Adrenal gland (tissue), 19 donors: ENCODE measurements at places on chromosomes 16 and 17.

- DNase-seq = no peak
Observed at GRCh38 chr16:81830845-81831540, 51.9 kb downstream of the PLCG2 start.

- DNase-seq = no peak
Observed at GRCh38 chr17:70184207-70184606, 14.9 kb downstream of the KCNJ2 start.

- no peak for DNase-seq
Observed at GRCh38 chr17:6674586-6674985, 23.0 kb downstream of the C17orf100 start.

GRCh38 chr17:48060249-48060648, 12.1 kb downstream of the NFE2L1 start:
- no peak for DNase-seq

GRCh38 chr16:78608305-78608776, 508.9 kb downstream of the WWOX start:
- DNase-seq = no peak

DNA sequence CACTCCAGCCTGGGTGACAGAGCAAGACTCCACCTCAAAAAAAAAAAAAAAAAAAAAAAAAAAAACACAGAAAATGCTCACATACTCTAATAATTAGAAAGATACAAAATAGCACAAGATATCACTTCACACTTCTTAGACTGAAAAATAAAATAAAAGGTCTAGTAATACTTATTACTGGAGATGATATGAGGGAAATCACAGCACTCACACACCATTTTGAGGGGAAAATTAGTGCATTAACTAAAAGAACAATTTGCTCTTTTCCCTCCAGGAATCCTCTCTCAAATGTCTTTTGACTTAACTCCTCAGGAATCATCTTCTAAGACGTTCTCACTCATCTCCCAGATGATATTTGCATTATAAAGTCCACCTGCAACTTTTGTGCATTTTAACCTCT, 697.9 kb upstream of the SOX9 start:
- no peak for DNase-seq

DNA sequence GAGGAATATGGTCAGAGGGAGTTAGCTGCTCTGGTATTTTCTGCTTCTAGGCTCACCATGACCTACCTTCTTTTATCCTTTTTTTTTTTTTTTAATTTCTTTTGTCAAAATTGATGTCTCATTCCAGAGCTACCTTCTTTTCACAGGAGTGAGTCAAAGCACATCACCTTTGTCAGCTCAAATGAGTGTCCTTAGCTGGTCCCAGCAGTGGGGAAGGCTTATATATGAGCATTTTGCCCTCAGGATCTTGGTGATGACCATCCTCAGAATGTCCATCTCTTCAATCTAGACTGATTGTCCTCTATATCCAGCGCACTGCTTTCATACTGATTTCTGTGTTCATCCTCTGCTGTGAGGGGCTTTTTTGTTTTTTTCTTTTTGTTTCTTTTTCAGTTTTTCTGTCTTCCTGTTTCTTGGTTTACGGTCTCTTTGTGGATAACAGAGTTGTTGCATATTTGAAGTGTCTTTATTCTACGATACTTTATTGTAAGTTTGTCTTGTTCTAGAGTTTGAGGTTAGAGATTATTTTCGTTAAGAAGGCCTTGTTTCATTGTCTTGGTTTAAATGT, 24.9 kb downstream of the CBFB start:
- DNase-seq = no peak

GRCh38 chr17:66552371-66552770, 250.0 kb downstream of the PRKCA start:
- no peak for DNase-seq

DNA sequence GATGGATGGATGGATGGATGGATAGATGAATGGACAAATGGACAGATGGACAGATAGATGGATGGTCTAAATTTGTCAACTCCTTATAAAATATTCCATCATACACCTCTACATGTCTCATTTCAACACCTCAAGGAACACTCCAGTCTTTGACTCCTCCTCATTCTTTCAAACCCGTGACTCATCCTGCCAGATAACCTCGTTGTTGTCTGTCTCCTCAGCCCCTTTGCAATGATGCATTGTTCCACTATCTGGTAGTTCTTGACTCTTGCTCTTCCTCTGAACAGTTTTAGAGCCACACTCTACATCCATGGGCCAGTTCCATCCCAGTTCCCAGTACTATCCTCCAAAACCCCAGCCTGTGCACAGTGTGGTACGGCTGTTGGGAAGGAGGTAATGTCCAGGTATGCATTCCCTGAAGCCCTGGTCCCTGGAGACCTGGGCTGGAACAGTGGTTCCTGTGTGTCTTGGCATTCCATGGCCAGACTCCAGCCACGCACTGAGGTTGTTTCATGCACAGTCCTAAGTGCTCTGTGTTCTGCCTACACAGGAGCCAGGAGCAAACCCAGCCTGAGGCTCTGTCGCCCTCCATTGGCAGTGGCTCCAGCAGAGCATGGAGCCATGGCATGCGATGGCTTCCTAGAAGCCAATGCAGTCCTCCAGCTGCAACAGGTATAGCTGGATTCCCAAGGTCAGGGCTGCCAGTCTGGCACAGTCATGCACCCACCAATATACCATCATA, 105.7 kb downstream of the C17orf67 start:
- no peak for DNase-seq

GRCh38 chr17:35519439-35519838, 18.0 kb downstream of the SLFN12L start:
- DNase-seq = no peak

DNA sequence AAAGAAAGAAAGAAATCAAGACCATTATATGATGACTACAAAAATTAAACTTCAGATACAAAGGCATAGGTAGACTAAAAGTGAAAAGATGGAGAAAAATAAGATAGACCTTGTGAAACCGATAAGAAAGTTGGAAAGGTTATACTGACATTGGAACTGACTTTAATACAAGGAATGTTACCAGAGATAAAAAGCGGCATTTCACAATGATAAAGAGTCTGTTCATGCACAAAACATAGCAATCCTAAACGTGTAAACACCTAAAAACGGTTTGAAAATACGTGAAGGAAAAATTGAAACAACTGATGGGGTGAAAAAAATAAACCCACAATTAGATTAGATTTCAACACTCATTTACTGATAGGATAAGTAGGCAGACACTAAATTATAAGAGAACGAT, 9.6 kb upstream of the ERN1 start:
- no peak for DNase-seq

DNA sequence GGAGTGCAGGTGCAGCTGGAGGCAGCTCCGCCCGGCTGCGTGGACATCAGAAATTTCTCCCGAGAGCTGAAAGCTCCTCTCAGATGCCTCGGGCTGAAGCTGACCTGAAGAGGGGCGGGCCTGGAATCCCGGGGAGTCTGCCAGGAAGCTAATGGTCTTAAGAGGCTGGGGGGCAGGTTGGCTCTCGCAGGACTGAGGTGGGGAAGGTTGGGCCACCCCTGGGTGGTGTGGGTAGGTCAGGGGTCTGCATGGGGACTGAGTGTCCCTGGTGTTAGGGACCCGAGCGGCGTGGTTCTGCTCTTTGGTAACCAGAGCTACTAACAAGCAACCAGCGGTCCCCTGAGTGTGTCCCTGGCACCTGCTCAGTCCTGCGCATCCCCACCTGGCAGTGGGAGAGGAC, 3.5 kb downstream of the CHMP6 start:
- no peak for DNase-seq

GRCh38 chr17:68910251-68910705, 44.9 kb downstream of the ABCA8 start:
- DNase-seq = no peak

- DNase-seq = no peak
Observed at GRCh38 chr17:44118427-44119050, 4.9 kb downstream of the HDAC5 start.

DNA sequence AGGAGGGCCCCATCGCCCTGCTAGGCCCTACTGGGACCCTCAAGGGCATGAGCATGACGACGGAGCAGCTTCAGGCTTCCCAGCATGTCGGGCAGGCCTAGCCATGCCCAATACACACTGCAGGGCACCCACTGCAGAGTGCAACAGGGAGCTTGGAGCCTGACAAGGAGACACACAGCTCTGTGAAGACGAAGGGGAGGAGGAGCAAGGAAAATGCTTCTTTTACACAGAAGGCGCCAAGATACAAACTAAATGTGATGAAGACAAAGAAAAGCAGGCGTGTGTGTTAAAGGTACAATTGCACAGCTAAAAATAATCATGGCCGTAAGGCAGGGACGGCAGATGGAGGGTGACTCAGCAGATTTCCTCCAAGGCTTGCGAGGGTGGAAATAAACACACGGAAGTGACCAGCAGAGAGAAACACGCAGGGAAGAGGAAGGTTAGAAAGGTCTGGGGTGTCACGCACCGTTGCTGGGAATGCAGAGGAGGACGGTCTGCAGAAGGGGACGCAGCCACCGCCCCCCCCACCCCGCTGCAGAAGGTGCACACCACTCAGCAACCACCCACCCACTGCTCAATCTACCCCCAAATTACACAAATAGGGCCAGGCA, 108.5 kb downstream of the ZNF778 start:
- DNase-seq = peak; percentile 65

DNA sequence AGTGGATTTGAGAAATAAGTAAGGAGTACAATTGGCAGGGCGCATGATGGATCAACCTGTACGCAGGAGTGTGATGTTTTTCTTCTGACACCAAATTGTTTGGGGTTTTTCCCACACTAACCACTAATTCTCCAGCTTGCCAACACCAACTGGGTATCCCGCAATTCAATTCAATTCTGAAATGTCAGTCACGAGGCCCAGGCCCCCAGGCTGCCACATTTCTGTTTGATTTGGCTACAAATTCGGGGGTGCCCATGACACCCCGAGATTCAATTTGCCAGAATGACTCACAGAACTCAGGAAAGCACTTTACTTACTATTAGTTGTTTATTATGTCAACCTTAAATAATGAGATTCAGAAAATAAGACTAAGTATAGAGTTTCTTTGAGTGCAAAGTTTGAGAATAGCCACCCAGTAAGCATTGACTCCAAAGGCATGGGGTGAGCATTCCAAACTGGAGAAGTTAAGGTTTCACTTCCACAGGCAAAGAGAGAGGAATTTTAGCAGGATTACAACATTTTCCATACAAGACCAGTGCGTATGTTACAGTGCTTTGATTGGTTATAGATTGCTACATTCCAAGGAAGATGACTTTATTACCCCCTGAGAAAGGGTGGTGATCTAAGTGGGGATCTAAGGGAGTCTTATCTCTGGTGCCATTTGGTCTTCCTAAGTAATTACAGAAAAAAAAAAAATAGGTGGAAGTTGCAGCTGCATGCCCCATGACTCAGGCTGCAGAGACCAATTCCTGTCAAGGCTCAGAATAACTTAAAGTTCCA, 11.5 kb downstream of the SLC46A1 start:
- DNase-seq = no peak
